Left colon (tissue), 2 donors: ENCODE measurements at places on chromosomes 2 and 18. TPM values are rescaled to one million over a fixed set of nuclear protein-coding genes. Genes with fewer than 3 reads are reported as not detected.

Gene REEP1
- total RNA-seq, result 7.1 TPM

Gene ALPP
- 0.15 TPM for total RNA-seq

Gene EDAR
- total RNA-seq, result 0.43 TPM

Gene KRTCAP3
- total RNA-seq, result 104 TPM

Gene ECEL1
- total RNA-seq, result not detected

Gene TSPYL6
- total RNA-seq, result not detected
